A673 (cell line): ENCODE measurements at places on chromosomes 3 and 15. TPM values are rescaled to one million over a fixed set of nuclear protein-coding genes. Genes with fewer than 3 reads are reported as not detected.

- no peak for DNase-seq
Measured at GRCh38 chr3:179613807-179614206, 9.2 kb downstream of the NDUFB5 start.

GRCh38 chr15:55586808-55587207, 1.3 kb downstream of the PYGO1 start:
- DNase-seq, result no peak

- no peak for DNase-seq
Measured at GRCh38 chr3:38853011-38853410, 37.0 kb upstream of the SCN10A start.

DNA sequence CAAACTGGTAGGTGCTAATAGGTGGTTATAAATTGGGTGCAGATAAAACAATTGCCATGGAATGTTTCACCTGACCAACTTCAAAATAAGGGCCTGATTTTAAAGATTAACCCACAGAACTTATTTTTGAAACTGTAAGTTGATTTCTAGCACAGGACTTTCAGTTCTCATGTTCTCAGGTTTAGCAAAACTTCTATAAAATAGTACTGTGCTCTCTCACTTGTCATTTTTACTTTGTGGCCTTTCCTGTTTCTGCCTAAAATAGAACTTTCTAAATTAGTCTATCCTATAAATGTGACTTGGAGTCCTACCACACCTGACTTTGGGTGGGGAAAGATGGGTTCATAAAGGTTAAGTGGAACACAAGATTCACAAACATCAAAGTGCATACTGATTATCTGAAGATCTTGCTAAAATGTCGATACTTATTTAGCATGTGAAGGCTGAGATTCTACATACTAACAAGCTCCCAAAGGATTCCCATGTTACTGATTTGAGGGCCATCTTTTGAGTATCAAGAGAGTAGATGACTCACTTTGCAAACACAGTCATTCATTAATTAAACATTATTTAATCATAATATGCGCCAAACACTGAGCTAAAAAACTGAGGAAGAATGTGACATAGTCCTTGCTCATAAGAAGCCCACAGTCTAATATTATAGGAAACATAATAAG, 38.6 kb downstream of the BTLA start:
- no peak for DNase-seq

DNA sequence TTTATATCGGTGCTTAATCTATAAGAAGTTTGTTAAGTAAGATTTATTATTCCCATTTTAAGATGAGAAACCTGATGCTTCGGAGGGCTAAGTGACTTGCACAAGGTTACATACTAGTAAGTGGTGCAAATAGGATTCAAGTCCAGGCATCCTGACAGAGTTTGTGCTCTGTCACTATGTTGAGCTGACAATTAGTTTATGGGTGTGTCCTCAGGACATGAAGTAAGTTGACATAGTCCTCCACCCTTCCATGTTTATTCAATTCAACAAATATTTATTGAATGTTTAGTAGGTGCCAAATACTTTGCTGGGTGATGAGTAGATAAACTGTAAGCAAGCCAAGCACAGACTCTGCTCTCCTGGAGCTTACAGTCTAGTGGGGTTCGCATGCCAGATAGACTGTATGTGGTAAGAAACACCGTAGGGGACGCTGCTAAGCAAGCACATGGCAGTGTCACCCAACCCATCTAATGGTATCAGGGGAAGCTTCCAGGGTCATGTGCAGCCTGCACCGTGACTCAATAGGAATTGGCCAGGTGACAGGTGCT, 342.7 kb upstream of the SATB1 start:
- no peak for DNase-seq

DNA sequence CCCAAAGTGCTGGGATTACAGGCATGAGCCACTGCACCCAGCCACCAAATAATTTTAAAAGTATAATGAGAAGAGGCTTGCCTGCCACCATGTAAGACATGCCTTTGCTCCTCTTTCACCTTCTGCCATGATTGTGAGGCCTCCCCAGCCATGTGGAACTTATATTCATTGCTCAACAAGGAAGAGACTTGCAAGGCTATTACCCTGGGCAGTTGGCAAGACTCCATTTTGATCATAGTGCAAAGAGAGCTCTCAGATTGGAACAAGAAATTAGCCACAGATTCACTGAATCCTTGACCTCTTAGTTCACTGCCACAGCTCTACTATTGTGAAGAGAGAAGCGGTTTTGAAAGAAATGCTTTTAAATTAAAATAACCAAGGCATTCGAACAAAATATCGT, 6.1 kb downstream of the SCAP start:
- DNase-seq, result no peak

GRCh38 chr3:64687086-64687780, 567 bp downstream of the ADAMTS9 start:
- no peak for DNase-seq

- no peak for DNase-seq
Measured at GRCh38 chr15:60454824-60455223, 24.1 kb downstream of the ICE2 start.

GRCh38 chr3:183584246-183584913, 28.9 kb upstream of the KLHL6 start:
- DNase-seq, result no peak

DNA sequence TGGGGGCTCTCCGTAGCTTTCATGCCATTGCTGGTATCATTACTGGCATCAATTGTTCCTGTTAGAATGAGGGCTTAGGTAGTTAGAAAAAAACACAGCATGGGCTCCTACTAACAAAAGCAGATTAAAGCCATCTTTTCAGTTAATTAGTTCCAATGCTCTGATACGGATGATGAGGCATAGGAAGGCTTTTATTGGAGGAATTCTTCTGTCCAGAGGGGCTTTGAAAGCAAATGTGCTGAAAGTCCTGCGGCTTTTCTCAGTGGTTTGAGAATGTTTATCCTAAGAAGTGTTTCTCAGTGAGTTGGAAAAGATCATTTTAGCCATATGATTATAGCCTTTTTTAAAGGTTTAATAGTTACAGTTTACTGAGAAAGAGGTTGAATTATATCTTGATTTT, 198.5 kb downstream of the THSD4 start:
- no peak for DNase-seq

GRCh38 chr3:185208823-185209222, 45.0 kb downstream of the EHHADH start:
- DNase-seq, result peak; percentile 25

- peak; percentile 70 for DNase-seq
Measured at GRCh38 chr15:67307889-67308597, 53.5 kb downstream of the IQCH start.

DNA sequence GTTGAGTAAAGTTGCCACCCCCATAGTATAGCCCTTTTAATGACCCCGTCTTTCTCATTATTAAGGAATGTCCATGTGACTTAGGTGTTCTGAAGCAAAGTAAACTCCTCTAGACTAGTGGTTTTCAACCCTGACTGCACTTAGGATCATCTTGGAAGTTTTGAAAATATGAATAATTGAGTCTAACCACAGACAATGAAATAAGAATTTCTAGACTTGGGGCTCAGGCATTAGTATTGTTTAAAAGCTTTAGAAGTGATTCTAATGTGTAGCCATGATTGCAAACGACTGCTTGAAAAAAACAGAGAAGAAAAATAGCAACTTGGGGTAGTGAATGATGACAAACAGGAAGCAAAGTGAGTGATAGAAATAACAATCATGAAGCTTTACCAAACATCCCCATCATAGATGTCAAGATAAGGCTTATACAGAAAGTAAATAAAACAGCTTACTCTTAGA, 35.0 kb downstream of the ALCAM start:
- no peak for DNase-seq

DNA sequence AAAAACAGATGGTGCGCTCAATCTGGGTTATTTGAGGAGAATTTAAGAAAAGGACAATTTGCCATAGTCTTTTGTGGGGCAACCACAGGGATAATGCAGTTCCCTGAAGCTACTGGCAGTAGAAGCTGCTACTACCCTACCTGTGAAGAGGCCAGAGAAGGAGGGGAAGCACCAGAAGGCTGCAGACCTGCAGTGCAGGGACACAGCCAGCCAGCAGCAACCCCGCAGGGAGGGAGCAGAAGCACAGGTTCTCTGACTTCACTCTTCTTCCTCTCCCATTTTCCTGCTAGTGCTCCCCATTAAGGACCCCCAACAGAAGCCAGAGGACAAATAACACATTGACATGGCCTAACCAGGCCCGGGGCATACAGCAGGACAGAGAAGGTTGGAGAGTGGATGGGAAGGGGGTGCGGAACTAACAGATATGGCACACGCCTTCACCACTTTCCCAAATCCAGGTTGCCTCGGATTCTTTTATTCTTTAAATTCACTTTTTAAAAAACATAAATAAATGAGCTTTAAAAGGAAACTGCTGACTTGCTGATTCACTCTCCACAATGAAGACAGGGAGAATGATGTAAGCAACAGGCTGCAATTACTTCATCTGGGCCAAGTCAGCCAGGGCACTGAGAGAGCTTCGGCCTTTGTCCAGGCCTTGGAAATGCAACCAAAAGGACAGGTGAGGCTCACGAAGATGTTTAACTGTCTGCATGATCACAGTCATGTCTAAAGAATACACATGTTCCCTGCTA, 30.1 kb downstream of the POPDC2 start:
- DNase-seq, result no peak

GRCh38 chr3:94356581-94356980, 293.7 kb downstream of the NSUN3 start:
- DNase-seq, result no peak

- DNase-seq, result no peak
Measured at GRCh38 chr15:37652646-37653417, 281.6 kb upstream of the TMCO5A start.

DNA sequence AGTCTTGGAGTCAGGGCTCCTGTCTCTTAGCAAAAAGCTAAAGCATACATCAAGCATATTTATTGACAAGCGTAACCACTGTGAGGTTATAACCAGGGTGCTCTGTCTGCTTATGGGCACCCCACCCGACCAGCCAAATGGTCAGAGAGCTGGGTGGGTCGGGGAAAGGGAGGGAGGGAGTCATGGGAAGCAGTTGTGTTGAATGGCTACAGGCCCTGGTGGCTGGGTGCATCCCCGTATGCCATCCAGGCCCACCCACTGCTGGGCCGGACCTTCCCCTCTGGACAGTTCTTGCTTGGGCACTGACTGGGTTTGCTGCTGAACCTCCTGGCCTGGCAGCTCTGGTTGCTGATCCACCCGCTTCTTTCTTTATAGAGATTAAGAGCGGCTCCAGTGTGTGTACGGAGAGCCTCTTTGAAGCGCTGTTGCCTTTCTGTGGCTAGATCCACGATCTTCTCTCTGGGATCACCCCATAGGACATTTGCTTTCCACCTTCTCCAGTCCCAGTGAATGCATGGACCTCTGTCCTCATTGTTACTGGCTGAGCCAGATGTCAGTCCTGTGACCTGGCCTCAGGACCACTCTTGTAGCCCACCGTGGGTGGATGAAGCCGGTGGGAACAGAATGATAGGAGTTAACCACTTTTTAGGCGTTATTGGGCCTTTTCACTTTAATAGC, 59.6 kb downstream of the SMAD3 start:
- no peak for DNase-seq

DNA sequence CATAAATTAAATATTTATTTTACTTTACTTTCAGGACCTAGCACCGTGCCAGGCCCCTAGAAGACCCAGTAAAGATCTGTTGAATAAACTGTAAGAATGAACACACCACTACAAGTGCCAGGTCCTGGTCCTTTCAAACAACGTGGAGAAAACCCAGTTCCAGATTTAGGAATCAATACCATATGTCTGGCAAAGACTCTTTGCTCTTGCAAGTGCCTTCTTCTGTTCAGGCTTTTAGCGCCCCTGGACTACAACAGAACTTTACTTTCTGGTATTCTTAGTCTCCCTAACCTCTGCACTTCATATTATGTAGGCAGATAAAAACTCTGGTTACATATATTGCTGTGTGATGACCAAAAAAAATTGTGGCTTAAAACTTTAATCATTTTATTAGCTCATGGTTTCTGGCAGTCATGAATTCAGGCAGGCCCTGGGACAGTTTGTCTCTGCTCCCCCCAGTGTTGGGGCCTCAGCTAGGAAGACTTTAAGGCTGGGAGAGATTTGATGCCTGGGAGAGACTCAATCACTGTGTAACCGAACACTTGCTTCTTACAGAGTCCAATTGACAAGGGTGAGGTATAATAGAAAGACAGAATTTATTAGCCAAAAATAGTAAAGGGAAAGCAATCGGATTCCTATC, 2.9 kb upstream of the PSMA4 start:
- no peak for DNase-seq

DNA sequence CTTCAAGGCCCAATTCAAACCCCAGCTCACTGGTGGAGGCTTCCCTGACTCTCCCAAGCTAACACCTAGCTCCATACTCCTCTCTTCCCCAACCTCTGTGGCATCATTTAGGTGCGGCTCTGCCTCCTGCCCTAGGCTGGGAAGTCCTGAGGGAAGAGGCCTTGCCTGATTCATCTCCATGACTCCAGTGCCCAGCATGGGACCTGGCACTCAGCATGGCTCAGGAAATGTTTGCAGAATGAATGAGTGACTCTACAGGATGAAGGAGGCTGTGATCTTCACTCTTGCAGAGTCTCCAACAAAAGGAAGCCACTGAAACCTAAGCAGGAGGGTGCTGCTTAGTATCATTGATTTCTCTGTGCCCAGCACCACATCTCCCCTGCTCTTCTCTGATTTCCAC, 34.5 kb upstream of the INSYN1 start:
- no peak for DNase-seq

DNA sequence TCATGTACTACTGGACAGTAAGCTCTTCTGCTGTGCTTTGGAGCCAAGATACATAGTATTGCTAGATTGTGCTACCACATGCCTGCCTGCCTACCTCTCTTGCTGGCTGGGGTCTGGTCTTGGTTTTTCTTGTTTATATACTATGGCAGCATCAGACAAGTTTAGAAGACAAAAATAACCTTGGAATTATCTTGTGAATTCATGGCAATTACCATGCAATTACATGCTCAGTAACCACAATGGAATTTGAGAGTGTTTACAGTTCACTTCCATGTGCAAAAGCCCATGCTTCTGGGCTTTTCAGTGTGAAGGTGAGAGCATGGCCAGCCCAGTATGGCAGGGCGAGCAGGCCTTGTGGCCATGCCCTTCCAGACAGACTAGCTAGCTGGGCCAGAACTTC, 48.0 kb upstream of the C15orf61 start:
- DNase-seq, result no peak

DNA sequence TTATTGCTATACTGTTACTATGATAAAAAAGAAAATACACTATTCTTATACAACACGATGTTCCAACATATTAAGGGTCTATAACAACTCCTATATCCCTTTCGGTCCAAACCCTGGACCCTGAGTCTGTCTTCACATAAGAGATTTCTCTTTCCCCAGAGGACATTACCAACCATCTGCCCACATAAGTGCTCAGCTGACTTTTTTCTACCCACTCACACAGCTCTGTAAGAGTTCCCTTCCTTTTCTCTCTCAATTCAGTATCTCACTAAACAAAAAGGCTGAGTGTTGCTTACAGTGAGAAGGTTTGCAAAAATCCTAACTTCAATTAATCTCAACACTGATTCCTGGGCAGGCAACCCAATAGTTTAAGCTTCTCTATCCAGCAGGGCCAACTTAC, 30.5 kb downstream of the ITGB5 start:
- no peak for DNase-seq

The THRB gene
- 0.11 and 0.22 TPM in 2 replicates for total RNA-seq

The GOLGA6L7 gene
- total RNA-seq, result not detected in 2 replicates

The SEMA5B gene
- total RNA-seq, result 7.6 and 9.2 TPM in 2 replicates

The RETNLB gene
- total RNA-seq, result not detected in 2 replicates

The LRRIQ4 gene
- total RNA-seq, result 0.15 and 0.17 TPM in 2 replicates

The SMCO1 gene
- total RNA-seq, result not detected in 2 replicates

The CSPG4 gene
- total RNA-seq, result 0.11 and 0.22 TPM in 2 replicates

The REC114 gene
- total RNA-seq, result not detected in 2 replicates

The GOLGA6A gene
- total RNA-seq, result not detected in 2 replicates

The ASB14 gene
- not detected in 2 replicates for total RNA-seq
